Stimulated activated CD8-positive, alpha-beta memory T cell treated with anti-CD3 and anti-CD28 coated beads, Interleukin-7, amount 100 ng/mL, for 1 hour (primary cell): ENCODE measurements at places on chromosomes 3 and 15.

- no peak for DNase-seq
Observed at GRCh38 chr15:36814708-36815107, 235.3 kb downstream of the CDIN1 start.

GRCh38 chr3:138696666-138697370, 88.2 kb downstream of the FAIM start:
- no peak for DNase-seq

DNA sequence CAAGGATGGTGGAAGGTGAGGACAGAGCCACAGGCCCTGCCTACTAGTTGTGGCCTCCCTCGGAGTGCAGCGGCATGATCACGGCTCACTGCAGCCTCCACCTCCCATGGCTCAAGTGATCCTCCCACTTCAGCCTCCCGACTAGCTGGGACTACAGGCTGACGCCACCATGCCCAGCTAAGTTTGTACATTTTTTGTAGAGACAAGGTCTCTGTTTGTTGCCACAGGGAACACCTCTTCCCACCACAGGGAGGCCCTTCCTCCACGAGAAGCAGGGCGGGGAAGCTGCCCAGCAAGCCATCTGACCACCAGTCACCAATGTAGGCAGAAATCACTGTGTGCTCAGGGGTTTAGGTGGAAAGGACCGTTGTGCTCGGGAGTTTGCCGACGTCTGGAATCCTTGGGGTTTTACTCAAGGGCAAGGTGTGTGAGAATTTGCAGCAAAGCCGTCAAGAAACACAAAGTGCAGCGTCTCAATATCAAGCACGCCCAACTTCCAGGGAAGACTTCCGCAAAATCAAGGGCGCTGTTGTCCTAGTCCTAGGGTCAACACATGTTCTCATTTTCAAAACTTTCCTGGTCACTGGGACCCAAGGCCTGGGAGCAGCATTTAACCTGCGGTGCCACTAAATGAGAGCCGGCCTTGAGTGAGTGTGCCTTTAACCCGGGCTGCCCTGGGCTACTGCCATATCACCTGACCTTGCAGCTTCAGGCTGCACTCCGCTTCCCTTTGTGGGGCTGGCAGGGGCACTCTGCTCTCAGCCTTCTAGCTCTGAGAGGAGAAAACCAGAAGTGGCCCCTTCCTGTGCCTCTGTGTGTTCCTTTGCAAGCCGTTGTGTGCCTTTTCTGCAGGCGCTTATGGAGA, 65.7 kb downstream of the SLC12A8 start:
- no peak for DNase-seq

DNA sequence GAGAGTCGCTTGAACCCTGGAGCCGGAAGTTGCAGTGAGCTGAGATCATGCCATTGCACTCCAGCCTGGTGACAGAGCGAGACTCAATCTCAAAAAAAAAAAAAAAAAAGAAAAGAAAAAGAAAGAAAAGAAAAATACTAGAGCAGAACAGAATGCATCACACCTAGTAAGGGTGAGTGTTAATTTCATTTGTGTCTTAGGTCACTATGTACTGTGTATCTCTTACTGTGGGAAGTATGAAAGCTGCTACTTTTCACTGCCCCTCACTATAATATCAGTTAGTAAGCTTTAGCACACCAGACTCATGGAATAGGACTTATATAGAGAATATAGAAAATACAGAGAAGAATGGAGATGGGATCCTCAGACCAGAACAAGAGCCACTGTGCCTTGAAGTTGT, 45.9 kb upstream of the RASA2 start:
- DNase-seq, result no peak

GRCh38 chr15:58086491-58086890, 21.0 kb upstream of the ALDH1A2 start:
- DNase-seq, result no peak

GRCh38 chr15:67521783-67522568, 1.0 kb downstream of the C15orf61 start:
- no peak for DNase-seq
